Peyer's patch (tissue), 4 donors: ENCODE measurements at places on chromosomes 6 and 20. TPM values are rescaled to one million over a fixed set of nuclear protein-coding genes. Genes with fewer than 3 reads are reported as not detected.
A peak's percentile ranks its signal among the peaks of the same experiment; 100 is the strongest.

TNNC2 gene
- not detected for total RNA-seq

DNA sequence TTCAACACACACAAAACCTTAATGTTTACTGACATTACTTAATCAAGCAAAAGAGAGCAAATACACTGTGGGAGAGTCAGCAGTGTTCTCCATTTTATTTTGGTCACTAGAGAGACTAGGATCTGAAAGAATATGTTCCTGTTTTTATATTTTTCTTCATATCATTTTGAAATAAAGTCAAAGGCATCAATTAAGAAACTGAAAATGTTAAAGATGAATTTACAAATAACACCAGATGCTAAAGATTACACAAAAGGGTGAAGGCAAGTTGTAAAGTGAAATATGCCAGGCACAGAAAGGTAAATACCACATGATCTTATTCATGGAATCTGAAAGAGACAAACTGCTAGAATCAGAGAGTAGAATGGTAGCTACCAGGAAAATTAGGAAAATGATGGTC lies 60.3 kb upstream of the FABP7 start:
- DNase-seq, result no peak

- DNase-seq, result peak; percentile 60
These were observed 31.6 kb upstream of the LY86 start for GRCh38 chr6:6556738-6557503.

GRCh38 chr20:49668181-49668877 lies 45.3 kb downstream of the B4GALT5 start:
- DNase-seq, result peak; percentile 89

FOXF2 gene
- total RNA-seq, result 14.0 TPM

DNA sequence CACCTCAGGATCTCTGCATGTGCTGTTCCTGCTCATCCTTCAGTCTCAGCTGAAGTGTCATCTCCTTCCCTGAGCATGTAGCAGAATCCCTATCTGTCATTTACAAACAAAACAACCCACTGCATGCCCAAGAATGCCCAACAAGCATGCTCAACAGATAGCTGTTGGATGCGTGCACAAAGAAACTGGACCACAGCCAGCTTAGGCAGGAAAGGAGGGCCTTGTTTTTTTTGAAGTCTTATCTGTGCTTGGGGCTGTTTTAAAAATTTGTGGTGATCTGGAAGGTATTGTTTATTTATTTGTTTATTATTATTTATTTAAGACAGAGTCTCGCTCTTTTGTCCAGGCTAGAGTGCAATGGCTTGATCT lies 18.5 kb upstream of the SLC16A10 start:
- DNase-seq, result no peak

GRCh38 chr6:90890683-90891330 lies 303.9 kb upstream of the MAP3K7 start:
- DNase-seq, result no peak

- no peak for DNase-seq
These were observed 170.0 kb downstream of the MOXD1 start for GRCh38 chr6:132231121-132231884.

DNA sequence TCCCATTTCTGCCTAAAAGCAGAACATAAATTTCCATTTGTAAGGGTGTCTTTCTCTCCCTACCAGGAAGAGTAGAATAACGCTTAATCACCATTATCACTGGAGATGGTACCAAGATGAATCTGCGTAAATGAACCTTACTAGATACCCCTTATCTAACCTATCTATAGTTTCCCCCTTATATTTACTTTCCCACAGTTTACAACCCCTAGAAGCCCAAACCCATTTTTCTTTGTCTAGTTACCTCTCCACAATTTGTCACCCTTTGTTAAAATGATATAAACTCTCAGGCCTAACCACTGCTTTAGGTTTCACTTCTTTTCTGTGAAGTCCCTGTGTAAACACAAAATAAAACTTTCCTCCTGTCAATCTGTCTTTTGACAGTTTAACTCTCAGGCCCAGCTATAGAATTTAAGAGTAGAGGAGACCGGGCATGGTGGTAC lies 45.5 kb downstream of the PCNA start:
- no peak for DNase-seq

DNA sequence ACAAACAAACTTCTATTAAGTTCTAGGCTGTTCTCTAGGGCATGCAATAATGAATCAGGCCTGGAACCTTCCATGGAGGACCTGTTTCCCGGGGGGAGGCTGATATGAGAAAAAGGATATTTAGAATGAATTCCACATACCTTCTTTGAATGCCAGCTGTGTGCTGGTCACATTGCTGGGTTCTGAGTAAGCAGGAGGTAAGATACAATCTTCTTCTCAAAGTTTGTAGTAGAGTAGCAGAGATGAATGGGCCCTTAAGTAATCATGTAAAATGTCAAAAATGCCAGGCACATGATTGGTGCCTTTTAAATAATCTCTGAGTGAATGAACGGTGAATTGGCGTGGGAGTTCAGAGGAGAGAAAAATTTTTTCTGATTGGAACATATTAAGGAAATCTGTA lies 47.4 kb downstream of the TGM2 start:
- DNase-seq, result no peak
